Liver (tissue), 10 donors: ENCODE measurements at places on chromosomes 13 and 19. TPM values are rescaled to one million over a fixed set of nuclear protein-coding genes. Genes with fewer than 3 reads are reported as not detected.

COG6 gene
- total RNA-seq, result 10.4 TPM

KLC3 gene
- 0.08 TPM for total RNA-seq

DNA sequence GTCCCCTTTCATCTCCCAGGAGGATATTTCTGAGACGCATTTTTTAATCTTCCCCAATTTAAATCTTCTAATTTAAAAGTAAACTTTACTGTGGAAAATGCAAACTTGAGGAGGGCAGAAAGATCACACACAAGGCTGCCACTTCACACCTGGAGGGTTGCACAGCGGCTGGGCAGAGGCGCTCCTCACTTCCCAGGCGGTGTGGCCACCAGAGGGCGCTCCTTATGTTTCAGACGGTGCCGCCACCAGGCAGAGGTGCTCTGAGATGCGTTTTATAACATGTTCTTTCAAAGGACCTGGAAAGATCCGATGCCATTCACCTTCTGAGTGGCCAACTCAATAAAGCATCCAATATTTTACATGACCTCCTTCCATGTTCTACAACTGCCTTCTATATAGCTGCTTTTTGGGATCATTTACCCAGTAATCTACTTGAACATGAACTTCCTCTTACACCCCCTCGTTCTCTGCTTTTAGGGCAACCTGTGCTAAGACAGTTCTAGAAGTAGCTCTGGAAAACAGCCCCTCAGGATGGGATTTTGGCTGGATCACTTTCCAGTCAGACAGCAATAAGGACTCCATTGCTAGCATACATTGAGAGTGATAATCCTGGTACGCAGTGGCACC is 14.8 kb upstream of the MTUS2 start:
- peak; percentile 49 for DNase-seq

GRCh38 chr13:107743983-107744382 is 471.4 kb downstream of the LIG4 start:
- DNase-seq, result no peak

DNA sequence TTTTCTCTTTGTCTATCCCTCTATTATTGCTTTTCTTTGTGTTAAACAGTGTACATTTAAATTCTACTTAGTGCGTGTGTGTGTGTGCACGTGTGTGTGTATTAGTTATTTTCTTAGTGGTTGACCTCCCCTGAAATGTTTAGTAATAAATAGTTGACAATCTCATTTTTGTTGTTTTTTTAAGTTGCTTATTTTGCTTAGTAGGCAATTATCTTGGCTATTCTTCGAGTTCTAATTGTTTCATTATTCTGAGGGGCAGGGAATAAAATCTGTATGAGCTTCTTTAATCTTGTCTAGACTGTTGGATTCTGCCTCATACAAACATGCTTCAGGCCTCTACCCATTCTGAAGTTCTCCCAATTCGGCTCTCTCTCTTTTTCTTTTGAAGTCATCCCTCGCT is 1169.0 kb upstream of the ATXN8OS start:
- no peak for DNase-seq

GRCh38 chr13:110108348-110109139 is 198.4 kb downstream of the COL4A1 start:
- peak; percentile 55 for DNase-seq

DNA sequence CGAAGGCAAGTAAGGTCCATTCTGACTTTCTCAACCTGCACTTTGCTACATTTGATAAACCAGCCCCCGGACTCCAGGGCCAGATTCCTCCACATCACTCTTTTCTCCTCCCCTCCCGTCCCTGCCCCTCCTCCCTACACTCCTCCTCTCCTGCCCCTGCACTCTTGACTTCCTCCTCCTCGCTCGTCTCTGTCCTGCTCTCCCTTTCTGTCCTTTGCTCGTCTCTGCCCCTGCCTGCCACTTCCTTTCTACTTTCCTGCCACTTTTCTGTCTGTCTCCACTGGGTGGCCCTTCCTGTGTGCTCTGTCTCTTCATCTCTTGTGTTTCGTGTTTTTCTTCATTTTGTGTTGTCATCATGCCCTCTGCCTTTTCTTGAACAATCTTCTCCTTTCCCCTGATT is 7.0 kb downstream of the U2AF2 start:
- DNase-seq, result no peak

- no peak for DNase-seq
These were observed 62.1 kb downstream of the TM9SF2 start for GRCh38 chr13:99563404-99563803.

DNA sequence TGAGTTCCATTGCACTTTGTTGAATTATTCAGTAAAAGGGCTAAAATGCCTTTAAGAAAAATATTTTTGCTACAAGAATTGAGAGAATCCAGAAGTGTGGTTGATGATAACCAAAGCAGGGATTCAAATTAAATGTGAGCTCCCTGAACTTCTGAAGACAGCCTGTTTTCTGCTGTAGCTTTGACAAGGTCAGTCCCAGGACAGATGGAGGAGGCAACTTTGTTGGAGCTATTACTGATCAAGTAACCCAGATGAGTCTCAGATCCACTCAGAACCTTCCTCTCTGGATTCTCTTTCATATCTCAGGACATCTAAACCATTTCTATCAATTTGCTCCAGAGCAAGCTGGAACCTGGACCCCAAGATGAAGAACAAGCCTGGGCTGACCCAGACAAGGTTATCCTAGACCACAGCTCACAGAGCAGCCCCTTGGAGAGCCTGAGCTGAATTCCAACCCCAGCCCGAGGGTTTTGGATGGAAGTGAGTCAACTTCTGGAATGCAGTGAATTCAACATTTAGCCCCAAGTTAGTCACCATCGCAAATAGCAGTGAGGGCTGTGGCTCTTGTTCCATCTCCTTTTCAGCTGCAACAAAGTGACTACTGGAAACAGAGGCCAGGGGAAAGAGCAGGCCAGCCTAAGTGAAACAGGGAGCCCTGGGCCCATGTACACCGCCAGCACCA is 137.8 kb upstream of the TSC22D1 start:
- DNase-seq, result no peak

DNA sequence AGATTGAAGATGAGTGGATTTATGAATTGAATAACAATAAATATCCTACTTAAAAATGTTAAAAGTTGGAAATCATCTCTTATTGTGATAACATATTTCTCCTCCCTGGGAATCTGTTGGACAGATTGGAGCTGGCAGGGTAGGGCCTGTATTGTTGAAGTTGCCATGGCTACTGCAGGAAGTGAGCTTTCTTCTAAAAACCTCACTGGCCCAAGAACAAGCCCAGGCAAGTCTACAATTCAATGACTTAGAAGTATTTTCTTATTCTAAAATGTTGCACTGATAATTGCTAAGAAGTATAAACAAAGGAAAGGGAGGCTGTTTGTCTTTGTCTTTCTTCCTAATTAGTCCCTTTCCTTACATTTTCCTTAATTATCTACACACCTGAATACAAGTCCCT is 112.1 kb downstream of the DLEU7 start:
- DNase-seq, result no peak

- no peak for DNase-seq
These were observed 22.6 kb downstream of the RXFP2 start for GRCh38 chr13:31761951-31762350.

GRCh38 chr13:111373486-111373885 is 53.0 kb downstream of the TEX29 start:
- no peak for DNase-seq

GRCh38 chr19:46144756-46145155 is 3.3 kb upstream of the IGFL2 start:
- no peak for DNase-seq
